KBM-7 (cell line): ENCODE measurements at places on chromosomes 12 and 14.

DNA sequence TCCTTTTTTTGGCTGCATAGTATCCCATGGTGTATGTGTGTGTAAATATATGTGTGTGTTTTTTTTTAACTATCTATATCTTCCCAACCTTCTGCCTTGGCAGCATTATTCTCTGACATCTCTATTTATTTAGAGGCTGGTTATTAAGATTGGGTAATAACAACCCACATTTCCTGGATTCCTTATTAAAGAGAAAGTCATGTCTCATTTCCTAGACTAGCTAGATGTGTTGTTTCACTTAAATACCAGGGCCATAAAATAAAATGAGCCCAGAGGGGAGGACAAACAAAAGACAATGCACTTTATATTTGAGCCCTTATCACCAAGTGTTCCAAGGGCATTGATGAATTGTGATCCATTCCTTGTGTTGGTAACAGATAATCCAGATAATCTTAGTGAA lies 169.1 kb downstream of the SLC5A8 start:
- no peak for DNase-seq

- DNase-seq = no peak
These were observed 36.9 kb upstream of the PRMT8 start for GRCh38 chr12:3453990-3454680.

DNA sequence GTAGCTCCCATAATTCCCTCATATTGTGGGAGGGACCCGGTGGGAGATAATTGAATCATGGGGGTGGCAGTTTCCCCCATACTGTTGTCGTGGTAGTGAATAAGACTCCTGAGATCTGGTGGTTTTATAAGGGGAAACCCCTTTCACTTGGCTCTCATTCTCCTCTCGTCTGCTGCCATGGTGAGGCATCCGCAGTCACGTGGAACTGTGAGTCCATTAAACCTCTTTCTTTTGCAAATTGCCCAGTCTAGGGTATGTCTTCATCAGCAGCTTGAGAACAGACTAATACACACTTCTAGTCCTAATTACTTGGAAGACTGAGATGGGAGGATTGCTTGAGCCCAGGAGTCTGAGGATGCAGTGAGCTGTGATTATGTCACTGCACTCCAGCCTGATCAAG lies 64.4 kb downstream of the TMX1 start:
- no peak for DNase-seq

DNA sequence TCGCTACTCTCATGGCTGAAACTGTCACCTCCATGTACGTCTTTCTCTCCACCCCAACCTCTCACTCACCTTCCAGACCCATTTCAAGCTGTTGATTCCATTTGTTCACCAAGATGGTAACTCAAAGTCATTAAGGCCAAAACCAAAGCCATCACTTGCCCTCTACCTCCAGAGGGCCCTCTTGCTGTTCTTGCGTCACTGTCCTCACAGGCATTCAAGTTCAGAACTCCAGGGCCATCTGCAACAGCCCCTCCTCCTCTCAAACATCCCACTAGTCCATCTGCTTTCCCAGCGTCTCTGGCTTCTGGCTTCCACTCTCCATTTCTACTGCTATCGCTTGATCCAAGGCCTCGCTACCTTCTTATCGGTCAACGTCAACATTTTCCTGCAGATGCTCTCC lies 74.5 kb downstream of the VWF start:
- DNase-seq = no peak

DNA sequence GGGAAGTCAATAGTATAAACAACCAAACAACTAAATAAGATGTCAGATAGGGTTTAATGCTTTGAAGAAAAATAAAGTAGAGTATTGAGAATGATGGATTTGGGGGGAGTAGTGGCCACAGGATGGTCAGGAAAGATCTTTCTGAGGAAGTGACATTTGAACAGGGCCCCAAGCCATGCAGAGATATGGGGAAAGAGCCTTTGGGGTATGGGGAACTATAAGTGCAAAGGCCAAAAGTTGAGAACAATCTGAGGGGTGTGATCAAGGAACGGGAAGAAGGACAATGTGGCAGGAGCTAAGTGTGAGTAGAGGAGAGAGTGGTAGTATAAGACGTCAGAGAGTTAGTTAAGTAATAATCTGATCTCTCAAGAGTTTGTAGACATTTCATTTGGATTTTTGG lies 1.3 kb downstream of the MRPS35 start:
- no peak for DNase-seq
